ENCODE measurements at places on chromosomes 3 and 15.

DNA sequence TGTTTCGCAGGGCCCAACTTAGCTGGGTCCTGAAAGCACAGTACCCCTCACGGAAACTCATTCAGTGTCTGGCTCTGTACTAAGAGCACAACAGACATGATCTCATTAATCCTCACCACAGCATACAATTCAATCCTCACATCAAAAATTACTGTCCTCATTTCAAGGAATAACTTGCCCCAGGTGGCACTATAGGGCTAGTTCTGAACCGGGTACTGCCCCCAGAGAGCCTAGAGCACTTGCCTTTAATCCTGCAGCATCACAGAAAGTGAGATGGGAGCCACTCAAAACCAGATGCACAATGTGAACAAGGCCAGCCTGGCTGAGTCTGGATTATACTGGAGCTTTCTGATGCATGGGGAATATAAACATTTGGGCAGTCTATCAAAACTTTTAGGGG lies 122.6 kb downstream of the OSBPL10 start:
- DNase-seq = no peak

- DNase-seq = no peak
Measured at GRCh38 chr3:37718632-37719031, 143.0 kb upstream of the CTDSPL start.

GRCh38 chr3:40414270-40414669 lies 27.3 kb downstream of the ENTPD3 start:
- no peak for DNase-seq

GRCh38 chr3:114855839-114856238 lies 291.2 kb downstream of the ZBTB20 start:
- DNase-seq = no peak

All from stimulated activated naive CD8-positive, alpha-beta T cell treated with anti-CD3 and anti-CD28 coated beads, Interleukin-15, Interleukin-2, amounts not matched to agents 100 U/mL and 50 U/mL, for 24 hours (primary cell).